NCI-H1694 treated with DMSO at 0.1 percent for 48 hours (cell line): ENCODE measurements at places on chromosomes 4 and X.

GRCh38 chrX:120768681-120769080 lies 107.0 kb downstream of the CT47B1 start:
- DNase-seq: no peak

GRCh38 chr4:144547678-144548298 lies 98.2 kb upstream of the HHIP start:
- no peak for DNase-seq

DNA sequence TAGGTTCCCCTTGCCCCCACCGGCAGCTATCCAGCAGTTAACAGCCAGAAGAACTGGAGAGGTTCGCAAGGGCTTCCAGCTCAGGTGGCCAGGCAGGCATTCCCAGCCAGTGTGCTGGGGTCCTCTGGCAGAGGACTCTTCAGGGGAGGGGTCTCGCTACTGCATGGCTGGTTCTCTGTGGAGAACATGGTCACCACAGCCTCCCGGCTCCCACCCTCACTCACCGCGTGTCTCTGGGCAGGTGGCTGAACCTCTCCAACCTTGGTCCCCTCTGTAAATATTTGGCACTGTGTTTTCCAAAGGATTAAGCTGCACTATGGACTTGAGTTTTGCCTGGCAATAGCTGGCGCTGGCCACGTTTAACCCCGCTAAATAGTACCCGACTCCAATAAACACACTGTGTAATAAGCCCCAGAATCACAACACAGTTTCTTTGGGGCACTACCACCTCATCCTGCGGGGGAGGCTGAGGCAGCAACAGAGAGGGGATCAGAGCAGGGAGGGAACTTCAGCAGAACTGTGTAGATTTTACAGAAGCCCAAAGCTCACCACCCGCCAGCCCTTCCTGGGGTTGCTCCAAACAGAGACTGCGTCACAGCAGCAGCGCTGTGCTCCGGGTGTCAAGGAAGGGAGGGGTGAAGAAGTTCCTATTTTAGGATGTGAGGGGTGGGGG lies 15.2 kb downstream of the BCOR start:
- no peak for DNase-seq

DNA sequence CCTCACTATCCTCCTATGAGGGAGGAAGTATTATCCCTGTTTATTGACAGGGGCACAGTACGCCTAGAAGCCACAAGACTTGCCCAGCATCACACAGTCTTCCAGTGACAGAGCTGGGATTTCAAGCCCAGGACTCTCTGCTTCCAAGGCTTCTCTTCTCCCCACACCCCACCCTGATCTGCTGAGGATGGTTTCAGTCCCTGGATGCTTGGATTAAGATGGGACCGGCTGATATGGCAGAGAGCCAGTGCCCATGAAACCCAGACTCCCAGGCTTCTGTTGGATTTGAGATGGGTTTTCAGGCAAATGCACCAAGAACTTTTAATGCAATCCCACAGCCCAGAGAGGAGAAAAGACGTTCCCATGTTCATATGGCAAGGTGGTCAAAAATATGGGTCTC lies 23.2 kb downstream of the EFNB1 start:
- no peak for DNase-seq

GRCh38 chr4:4270529-4270928 lies 19.4 kb downstream of the LYAR start:
- no peak for DNase-seq

- DNase-seq: no peak
Observed at GRCh38 chr4:145709843-145710242, 29.9 kb downstream of the C4orf51 start.

DNA sequence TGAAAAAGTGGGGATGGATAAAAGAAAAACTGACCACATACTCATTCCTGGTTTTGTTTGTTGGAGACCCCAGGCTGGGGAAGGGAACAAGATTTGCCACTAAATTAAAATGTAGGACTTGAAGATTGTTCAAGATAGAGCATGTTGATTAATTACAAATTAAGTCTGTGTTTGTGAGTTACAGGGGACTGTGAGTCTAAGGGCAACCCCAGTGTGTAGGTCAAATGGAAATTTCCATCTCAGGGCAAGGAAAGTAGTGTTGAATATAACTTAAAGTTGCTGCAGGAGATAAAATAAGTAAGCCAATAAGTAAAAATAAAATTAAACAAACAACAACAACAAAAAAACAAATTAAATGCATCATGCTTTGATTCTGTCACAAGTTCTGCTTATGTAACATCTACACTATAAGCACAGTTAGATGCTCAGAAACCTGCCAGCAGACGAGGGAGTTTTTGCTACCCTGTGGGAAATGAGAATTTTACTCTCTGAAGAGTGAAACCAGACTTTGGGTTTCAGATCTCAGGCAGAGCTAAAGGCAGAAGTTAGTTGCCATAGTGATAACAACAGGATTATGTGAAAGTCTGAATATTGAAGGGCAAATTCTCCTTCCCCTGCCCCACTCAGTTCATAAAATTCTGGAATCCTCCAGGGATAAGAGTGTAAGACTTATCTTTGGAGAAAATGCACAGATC lies 352.3 kb downstream of the GRXCR1 start:
- no peak for DNase-seq
